ENCODE measurements at places on chromosomes 13 and 19.
A peak's percentile ranks its signal among the peaks of the same experiment; 100 is the strongest.

GRCh38 chr13:91133941-91134802, 213.3 kb upstream of the MIR17HG start:
- DNase-seq: peak; percentile 78

DNA sequence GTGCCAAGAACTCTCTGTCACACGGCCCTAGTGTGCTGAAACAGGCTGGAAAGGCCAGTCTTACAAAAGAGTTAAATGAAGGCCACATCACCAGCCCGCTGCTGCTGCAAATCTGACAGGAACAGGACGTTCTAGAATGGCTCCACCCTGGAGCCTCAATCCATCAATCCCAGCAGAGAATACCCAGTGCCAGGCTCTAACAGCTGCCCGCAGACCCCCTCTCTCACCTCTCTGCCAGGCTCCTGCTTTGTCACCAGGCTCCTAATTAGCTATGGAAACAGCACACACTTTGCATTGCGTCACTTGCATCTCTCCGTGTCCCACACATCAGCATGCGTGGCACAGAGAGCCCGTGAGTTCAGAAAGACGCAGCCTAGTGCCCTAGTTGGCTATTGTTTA, 314.1 kb downstream of the FOXO1 start:
- DNase-seq: no peak

GRCh38 chr19:56092685-56093631, 28.1 kb downstream of the ZNF787 start:
- DNase-seq: no peak

DNA sequence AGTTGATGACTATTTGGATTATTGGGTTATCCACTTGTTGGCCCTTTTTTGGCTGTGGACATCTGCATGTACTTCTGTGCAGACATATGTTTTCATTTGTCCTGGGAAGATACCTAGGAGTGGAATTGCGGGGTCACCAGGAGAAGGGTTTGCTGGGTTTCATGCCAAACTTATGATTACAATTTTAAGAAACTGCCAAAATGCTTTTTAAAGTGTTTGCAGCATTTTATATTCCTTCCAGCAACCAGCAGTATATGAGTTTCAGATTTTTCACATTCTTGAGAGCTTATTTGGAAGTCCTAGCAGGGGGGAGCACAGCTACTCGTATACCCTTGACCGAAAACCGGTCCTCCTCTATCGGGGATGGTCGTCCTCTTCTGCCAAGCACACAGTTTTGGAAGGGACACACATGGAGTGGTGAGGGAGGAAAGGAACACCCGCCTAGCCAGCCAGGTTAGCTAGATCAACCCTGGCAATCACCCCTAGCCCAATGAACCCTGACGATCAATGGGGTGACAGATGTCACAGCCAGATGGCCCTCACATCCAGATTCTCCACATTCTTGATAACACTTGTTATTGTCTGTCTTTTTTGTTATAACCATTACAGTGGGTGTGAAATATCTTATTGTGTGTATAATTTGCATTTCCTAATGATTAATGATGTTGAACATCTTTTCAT, 26.7 kb upstream of the RNF113B start:
- no peak for DNase-seq

- peak; percentile 15 for DNase-seq
Observed at GRCh38 chr19:1865172-1866010, 2.0 kb upstream of the KLF16 start.

GRCh38 chr19:50321831-50322230, 7.3 kb downstream of the KCNC3 start:
- DNase-seq: no peak

GRCh38 chr19:40639638-40639982, 38.4 kb downstream of the LTBP4 start:
- no peak for DNase-seq
